ENCODE measurements at places on chromosomes 2 and 18.

DNA sequence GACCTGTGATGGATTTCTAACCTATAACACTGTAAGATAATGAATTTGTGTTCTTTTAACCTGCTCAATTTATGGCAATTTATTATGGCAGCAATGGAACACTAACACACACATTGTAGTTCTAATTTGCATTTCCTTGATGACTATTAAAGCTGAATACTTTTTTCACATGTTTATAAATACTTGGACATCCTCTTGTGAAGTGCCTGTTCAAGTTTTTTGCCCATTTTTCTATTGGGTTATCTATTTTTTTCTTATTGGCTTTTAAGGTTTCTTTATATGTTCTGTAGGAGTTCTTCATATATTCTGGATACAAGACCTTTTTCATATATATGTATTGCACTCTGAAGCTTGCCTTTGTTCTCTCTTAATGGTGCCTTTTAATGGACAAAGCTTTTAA lies 128.5 kb upstream of the PGAP1 start:
- no peak for DNase-seq

DNA sequence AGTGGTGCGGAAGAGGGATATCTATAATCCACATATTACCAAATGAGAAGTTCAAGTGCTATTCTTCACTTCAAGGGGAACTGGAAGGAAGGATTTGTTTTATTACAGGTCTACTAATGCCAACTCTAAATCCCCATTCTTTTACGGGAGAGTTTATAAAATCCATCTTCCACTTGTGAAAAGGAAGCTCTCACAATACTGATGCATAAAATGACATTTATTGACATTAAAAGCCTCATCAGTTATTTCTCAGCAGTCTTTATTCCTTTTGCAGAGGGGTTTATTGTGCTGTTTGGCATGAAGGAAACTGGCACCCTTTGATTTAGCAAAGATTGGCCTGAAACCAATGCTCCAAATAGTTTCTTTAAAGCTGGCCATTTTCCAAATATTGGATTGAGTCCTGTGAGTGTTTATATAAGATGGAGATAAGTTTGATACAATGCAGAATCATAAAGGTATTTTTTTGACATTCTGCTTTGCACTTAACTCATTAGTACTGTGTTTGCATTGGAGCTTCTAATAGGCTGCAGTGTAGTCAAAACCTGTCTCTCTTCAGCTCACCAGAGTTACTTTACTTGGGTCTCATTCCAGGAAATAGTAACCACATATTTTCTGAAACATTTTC lies 26.6 kb downstream of the LRP1B start:
- no peak for DNase-seq

DNA sequence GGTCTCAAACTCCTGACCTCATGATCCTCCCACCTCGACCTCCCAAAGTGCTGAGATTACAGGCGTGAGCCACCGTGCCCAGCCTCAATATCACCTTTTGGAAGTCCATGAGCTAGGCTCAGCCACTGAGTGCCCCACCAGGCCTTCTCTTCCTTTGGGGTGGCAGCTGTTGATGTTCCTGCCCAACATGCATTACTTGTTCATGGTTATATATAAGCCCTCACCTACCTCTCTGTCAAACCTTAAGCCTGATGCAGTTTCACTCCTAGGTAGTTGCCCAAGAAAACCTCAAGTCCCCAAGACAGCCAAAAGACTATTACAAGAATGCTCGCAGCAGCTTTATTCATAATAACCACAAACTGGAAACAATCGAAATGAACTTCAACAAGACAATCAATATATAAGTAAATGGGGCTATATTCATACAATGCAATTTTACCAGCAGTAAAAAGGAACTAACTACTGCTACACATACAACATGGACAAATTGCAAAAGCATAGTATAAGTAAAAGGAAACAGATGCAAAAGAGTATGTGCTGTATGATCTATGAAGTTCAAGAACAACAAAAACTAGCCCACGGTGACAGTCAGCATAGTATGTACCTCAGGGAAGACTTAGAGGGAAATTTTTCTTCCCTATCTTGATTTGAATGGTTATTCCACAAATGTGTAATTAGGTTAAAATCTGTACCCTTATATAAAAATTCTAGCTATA lies 59.6 kb upstream of the REL start:
- DNase-seq = no peak

DNA sequence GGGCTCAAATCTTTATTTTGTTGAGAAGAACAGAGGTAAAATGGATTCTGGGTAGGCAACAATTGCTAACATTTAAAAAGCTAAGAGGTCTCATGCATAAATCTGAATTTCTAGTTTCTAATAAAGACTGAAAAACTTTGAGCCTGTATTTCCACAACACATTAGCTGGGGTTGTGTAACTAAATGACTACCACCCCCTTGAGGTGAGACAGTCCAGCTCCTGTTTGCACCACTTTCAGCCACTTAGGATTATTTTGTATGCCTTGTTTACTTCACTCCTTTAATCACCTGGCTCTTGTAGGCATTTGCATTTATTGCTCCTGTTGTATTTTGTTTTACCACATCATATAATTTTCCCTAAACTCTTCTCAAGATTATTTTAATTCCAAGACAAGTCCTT lies 376.6 kb downstream of the PTH2R start:
- DNase-seq = no peak

DNA sequence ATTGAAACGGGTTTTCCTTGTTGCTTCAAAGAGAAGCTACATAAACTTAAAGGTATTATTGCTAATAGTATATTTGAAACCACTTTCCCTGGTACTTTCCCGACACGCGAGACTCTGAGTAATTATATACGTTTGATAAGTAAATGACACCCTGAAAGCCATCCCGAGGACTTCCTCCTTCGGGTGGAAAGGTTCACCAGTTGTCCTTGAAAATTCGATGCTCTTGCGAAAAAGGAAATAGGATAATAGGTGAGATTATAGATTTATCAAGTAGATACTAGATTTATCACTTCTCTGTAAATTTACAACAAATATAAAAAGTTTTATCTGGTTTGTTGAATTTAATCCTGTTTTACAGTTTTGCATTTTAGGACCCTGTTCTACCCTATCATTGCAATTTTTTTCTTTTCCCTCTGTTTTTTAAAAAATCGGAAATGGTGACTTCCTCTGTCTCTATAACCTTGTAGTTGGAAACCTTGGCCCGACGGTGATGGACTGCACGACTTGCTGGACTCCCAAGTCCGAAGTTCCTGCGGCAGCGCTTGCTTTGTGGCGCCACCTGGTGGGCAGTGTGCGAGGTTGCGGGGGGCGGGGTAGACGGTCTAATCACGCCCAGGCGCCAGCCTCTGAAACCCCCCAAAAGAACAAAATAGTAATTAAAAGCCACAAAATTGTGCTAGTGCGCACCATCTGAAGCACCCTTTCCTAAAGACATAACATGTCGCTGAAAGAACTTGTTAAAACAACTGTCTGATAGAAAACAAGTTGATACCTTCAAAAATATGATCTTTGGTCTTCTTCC lies 972 bp upstream of the DLX2 start:
- DNase-seq = peak; percentile 76

DNA sequence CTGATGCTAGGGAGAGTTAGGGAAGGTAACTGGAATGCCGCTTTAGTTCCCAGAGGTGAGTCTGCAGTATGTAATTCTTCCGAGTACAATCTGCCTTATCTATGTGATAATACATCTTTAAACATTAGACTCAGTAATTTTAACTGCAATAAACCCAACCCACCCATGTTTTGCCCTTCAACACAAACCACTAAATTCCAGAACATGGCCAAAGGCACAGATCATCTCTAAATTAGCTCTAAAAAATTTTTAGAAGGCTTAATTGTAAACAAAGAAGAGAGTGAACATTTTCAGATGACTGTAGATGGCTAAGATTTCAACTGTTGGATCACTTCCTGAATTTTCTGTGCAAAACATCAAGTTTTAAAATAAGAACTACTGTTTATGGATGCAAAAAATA lies 488.7 kb upstream of the ID2 start:
- DNase-seq = no peak

- DNase-seq = no peak
Measured at GRCh38 chr2:16485251-16485650, 180.4 kb downstream of the CYRIA start.

DNA sequence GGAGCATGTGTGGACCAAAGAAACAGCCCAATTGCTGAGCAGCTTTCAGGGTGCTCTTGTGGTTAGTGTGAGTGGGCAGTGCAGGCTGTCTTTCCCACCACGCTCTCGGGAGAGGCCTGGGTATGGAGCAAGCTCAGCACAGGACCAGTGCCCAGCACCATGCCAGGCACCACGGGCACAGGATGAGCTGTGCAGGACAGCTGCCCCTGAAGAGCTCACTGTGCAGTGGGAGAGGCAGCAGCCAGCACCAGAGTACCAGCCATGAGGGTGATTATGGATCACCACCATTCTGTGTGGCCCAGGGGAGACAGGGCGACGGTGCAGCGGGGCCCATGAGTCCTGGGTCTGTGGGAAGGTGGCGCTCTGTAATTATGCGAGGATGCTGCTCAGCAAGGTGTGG lies 29.7 kb upstream of the FAHD2A start:
- DNase-seq = no peak

DNA sequence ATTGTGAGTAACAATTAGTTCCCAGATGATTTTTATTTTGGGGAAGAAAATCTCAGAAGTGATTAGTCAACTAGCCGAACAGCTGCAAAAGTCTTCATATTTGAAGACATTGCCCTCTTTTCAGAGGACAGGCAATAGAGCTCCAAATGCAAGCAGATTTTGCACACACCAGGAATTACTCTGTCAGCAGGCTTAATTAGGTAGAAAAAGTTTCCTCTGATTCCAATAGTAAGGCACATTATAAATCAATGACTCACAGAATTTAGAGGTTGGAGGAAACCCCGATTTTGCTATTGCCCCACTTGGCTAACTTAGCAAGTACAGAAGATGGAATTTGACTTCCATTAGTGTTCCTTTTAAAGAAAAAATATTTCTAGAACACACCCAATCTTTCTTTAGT lies 30.7 kb upstream of the SCN1A start:
- DNase-seq = no peak

DNA sequence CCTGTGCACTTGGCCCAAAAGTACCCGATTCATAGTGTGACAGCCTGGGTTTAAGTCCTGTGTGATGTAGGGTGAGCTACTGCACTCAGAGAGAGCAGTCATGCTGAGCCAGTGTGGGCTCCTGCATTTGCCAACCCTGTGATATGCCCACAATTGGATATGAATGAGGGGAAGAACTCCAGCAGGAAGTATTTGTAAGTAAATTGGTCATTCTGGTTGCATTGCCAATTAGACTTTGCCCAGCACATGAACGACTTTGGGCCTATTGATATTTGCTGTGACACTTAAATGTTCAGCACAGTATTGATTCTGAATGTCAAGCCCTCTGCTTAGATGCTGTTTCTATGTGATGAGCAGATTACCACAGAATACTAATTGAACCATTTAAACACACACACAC lies 570.9 kb downstream of the PIK3C3 start:
- DNase-seq = no peak

DNA sequence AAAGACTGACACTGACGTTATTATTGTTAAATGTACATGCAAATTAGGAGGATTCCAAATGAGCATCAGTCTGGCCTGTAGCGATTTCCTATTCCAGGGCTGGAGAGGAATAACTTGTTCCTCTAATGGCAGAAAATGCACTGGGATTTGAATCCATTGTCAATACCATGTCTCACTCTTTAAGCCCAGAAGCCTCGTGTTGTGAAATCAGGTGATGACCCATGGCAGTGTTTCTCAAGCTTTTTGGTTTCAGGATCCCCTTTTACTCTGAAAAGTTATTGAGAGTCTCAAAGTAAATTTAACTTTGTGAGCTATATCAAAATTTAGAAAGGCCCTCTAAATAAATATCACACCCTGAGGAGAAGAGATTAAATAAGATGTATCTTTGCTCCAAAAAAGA lies 279.2 kb downstream of the GALR1 start:
- DNase-seq = no peak

DNA sequence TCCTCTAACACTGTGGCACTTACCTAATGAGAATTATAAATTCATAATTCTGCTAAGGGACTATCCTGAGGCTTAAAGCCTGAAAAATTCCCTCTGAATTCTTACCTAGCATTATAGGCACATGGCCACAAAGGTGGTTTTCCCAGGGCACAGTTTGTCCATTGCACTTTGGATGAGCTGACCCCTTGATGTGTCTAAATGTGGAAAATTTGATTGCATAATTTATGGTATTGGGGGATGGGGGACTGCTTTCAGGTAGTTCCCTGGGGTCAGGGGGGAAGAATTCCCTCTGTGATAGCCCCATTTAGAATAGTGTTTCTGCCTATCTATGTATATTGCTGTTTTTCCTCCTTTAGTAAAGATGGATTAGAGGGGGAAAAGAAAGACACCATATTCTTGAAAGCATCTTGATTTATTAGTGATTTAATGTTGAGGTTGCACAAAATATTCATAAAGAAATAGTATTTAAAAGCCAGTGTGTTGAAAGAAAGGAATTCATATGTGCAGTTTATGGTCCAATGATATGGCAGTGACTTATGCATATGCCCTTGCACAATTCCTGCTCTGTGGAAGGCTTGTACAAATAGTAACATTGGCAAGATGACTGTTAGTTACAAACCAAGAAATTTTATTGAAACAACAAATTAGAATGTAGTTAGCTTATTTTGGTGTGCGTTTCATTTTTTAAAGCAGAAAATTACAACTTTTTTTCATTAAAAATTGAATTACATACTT lies 8.7 kb upstream of the HTR2B start:
- no peak for DNase-seq

- DNase-seq = no peak
Measured at GRCh38 chr2:197940382-197940781, 136.0 kb downstream of the PLCL1 start.

DNA sequence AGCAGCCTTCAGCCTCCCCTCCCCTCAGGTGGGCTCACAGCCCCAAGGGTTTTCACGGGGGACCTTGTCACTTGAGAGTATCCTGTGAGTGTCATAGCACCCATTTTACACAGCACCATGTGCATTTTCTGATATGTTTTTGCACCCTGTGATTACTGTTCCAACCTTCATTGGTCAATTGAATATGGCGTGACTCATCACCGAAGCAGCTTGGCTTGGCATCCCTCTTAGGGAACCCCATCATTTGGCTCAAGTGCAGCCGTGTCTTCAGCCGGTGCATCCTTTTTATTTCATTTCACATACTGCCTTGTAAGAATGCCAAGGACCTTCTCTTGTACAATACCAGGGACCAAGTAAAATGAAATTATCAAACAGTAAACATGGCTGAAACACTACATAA lies 57.6 kb downstream of the NPAS2 start:
- DNase-seq = no peak

DNA sequence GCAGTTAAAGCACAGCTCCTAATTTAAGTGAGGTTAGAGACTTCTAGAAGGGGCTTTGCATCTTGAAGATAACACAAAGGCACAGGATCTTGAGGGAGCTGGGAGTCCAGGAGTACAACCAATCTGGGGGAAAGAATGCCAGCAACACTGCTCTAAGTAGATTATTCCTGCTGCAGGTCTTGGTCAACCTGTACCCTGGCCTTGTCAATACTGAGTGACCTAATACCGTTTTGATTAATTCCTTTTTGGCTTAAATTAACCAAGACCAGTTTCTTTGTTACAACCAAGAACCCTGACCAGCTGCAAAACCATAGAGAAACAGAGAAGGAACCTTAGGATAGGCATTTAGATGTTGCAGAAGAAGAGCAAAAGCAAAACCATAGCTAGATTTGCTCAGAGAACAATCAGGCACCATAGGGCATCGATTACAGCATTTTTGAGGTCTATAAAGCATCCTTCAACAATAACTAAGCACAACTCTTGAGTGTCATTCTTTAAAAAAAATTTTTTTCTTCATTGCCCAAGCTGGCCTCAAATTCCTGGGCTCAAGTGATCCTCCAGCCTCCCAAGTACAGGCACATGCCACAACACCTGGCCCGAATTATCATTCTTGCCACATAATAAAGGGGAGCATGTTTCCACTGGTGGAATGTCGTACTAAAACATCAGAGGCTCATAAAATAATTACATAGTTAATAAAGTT lies 6.3 kb downstream of the STARD7 start:
- no peak for DNase-seq
